ENCODE measurements at places on chromosomes 12 and 14.

- no peak for DNase-seq
These were observed 168.8 kb upstream of the BCL2L14 start for GRCh38 chr12:11901701-11902524.

GRCh38 chr14:68286667-68287066, 467.1 kb downstream of the RAD51B start:
- no peak for DNase-seq

DNA sequence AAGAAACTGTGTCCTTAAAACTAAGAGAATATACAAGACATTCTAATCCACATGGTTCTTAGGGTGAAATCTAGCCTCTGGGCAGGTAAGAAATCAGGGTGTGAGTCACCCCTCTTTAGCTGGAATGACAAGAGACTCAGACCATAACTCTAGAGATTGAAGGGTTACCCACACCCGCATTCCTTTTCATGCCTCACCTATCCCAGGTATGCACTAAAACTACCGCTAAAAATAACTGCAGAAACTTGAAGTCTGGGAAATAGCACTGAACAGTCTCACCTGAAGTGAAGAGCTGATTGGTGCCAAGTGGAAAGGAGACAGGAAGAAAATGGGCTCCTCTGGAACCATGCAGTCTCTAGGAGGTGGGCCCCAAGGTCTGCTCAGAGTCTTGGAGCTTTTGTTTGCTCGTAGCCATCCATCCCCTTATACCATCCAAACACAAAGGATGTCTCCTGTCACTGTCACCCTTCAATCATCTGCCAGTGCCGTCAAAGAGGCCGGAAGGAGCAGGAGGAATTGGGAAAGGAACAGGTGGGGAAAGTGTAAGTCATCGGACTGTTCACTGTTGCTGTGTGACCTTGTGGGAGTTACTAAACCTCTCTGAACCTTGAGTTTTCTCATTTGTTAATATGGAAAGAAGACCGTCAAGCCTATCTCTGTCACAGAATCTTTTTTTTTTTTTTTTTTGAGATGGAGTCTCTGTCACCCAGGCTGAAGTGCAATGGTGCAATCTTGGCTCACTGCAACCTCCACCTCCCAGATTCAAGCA, 22.4 kb downstream of the DDX47 start:
- DNase-seq: no peak

- no peak for DNase-seq
These were observed 20.5 kb upstream of the ZFP36L1 start for GRCh38 chr14:68813318-68813838.

DNA sequence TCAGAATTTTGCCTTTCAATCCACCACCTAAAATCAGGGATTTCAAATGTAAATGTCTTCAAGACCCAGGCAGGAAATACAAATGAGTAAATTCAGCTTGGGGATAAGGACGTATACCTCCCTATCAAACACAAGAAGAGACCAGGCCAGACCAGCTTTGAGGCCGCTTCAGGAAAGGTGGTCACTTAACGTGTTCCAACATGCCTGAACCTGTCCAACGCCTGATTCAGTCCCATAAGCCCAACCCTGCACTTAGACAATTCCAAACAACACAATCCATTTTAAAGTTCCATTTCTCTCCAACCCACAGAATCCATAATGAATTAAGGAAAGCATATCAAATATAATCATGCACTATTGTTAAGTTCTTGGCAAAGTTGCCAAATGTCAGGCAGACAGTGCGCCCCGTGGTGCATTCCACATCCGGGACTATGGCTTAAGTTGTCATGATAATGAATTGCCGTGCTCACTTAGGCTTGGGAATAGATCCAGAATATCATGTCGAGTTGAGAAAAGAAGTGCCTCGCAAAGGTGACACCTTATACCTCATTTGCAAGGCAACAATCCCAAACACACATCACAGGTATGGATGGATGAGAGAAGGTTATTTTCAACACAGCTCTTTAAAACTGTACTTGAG, 35.5 kb downstream of the CCDC60 start:
- no peak for DNase-seq

DNA sequence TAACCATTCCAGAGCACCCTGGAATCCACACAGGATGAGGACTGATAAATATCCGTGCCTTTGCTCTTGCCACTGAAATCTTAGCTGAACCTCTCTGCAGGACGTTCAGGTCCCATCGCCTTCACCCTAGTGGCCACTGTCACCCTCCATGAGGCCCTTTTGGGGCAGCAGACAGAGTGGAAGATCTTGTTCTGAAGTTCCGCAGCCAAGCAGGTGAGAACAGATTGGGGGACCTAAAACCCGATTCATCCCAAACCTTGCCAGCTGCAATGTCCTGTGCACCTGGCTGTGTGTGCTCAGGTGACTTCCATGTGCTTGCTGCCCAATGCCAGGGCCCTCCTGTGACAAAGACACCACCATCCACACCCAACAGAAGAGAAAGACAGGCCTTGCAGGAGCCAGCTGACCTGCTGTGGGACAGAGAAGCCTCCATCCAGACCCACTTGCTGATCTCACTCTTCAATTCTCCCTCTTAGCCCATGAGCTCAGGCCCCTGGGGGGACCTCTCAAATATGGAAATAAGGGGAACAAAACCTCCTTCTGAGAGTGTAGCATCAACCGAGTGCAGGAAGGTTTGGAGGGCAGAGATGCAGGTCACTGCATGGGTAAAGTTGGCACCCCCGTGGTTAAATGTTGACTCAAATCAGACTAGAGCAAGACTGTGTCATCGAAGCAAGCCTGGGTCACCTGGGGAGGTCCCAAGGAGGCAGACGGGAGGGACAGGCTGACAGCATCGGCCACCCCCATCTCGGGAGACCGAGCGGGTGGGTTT, 308.7 kb upstream of the DIO3 start:
- no peak for DNase-seq

- DNase-seq: no peak
These were observed 55.2 kb downstream of the TGFB3 start for GRCh38 chr14:75926431-75927115.

DNA sequence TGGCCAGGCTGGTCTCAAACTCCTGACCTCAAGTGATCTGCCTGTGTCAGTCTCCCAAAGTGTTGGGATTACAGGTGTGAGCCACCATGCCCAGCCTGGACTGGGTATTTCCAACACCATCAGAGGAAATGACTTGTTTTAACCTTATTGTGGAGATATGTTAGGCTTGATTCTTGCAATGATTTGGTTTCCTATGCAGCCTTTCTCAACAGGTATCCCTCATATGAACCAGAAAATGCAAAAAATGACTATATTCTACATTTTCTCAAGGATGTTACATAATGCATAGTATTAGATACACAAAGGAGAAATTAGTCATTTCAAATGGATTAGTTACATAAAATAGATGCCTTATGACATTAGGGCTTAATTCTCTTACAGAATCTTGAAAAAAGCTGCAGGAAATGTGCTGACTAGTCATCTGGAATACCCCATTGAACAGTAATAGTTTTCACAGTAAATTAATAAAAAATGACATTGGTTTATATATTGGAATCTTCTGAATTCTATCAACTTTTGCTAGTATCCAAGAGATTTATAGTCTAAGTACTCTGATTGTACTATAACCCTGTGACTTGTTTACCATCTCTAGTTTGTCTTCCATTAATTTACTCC, 132.6 kb downstream of the INSM2 start:
- no peak for DNase-seq

- no peak for DNase-seq
These were observed 4.3 kb upstream of the RAD52 start for GRCh38 chr12:953776-954175.

DNA sequence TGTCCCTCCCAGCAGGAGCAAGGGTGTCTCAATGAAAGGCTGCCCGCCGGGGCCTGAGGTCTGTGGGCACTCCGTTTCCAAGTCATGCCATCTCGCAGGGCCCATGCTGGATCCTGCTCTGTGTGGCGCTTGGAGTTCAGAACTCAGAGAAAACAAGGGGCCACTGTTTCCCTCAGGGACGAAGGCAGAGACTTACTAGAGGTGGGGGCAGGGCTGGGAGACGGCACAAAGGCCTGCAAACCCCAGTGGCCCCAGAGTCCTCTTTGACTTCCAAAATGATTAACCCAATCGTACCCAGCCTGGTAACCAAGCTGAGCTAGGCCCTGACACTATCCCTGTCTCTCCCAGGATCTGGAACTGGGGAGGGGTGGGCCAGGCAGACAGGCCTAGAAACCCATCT, 95.8 kb downstream of the ITPK1 start:
- DNase-seq: no peak

GRCh38 chr14:71204231-71204630, 297.0 kb downstream of the PCNX1 start:
- DNase-seq: no peak

- DNase-seq: no peak
These were observed 15.6 kb upstream of the TFCP2 start for GRCh38 chr12:51188359-51189051.

- no peak for DNase-seq
These were observed 131.4 kb upstream of the CCDC175 start for GRCh38 chr14:59707778-59708561.

GRCh38 chr12:49230176-49230804, 34.6 kb upstream of the TUBA1C start:
- no peak for DNase-seq

- DNase-seq: no peak
These were observed 36.3 kb upstream of the ALDH2 start for GRCh38 chr12:111730420-111730819.
